Dorsolateral prefrontal cortex (tissue), 122 donors: ENCODE measurements at places on chromosomes 11 and 22. TPM values are rescaled to one million over a fixed set of nuclear protein-coding genes. Genes with fewer than 3 reads are reported as not detected.
A peak's percentile ranks its signal among the peaks of the same experiment; 100 is the strongest.

NXPE2 gene
- 0.36 TPM for total RNA-seq

PNPLA5 gene
- 2.8 TPM for total RNA-seq

CCDC116 gene
- 0.56 TPM for total RNA-seq

TRMU gene
- 59.5 TPM for total RNA-seq

ENTHD1 gene
- total RNA-seq: not detected

ZBED5 gene
- 61.4 TPM for total RNA-seq

MIAT gene
- total RNA-seq: 236 TPM

UBQLNL gene
- 0.47 TPM for total RNA-seq

MPZL3 gene
- total RNA-seq: 0.31 TPM

MN1 gene
- total RNA-seq: 10.3 TPM

CCDC73 gene
- not detected for total RNA-seq

SHANK2 gene
- total RNA-seq: 98.3 TPM

OSBPL5 gene
- total RNA-seq: 43.7 TPM

TBX10 gene
- not detected for total RNA-seq

DCDC1 gene
- 4.4 TPM for total RNA-seq

SCGB1D2 gene
- not detected for total RNA-seq

KRTAP5-11 gene
- total RNA-seq: not detected

NLRP14 gene
- total RNA-seq: 0.63 TPM

TSPAN32 gene
- not detected for total RNA-seq

BRSK2 gene
- total RNA-seq: 124 TPM

WNT7B gene
- total RNA-seq: 1.6 TPM

AHNAK gene
- 157 TPM for total RNA-seq

DNA sequence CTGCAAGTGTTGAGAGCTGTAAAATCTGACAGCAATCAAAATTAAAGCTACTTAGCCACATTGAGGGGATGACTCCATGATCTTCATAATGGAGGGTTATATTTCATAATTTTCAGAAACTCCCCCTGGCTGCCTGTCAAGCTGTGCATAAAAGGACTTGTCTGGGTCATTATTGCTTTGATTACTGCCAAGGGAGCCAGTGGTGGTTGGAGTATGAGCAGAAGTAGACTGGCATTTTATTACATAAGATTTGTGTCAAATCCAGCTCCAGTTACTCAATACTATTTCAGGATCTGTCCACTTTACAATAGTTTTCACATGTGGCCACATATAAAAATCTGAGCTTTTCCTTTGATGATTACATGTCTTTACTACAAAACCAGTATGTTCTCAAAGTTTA is 108.9 kb upstream of the SLC5A12 start:
- DNase-seq: no peak

DNA sequence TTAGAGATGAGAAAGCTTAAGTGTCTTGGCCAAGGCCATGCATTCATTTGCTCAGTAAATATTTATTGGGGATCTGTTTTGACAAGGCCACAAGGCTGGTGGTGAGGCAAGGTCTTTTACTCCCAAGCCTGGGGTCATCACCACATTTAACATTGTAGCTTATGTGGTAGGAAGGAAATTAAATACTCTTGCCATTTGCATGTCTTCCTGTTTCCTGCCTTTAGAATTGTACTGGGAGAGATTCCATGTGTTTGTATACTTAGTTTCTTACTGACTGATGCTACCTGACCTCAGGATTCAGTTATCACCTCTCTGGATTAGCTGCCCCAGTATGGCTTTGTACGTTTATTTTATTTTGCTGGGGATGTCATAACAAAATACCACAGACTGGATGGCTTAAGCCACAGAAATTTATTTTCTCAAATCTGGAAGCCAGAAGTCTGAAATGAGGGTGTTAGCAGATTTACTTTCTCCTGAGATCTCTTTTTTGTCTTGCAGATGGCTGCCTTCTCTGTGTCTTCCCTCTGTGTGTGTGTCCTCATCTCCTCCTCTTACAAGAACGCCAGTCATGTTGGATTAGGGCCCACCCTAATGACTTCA is 44.8 kb downstream of the SPECC1L start:
- no peak for DNase-seq

GRCh38 chr11:78876676-78877075 is 302.0 kb upstream of the NARS2 start:
- DNase-seq: no peak

DNA sequence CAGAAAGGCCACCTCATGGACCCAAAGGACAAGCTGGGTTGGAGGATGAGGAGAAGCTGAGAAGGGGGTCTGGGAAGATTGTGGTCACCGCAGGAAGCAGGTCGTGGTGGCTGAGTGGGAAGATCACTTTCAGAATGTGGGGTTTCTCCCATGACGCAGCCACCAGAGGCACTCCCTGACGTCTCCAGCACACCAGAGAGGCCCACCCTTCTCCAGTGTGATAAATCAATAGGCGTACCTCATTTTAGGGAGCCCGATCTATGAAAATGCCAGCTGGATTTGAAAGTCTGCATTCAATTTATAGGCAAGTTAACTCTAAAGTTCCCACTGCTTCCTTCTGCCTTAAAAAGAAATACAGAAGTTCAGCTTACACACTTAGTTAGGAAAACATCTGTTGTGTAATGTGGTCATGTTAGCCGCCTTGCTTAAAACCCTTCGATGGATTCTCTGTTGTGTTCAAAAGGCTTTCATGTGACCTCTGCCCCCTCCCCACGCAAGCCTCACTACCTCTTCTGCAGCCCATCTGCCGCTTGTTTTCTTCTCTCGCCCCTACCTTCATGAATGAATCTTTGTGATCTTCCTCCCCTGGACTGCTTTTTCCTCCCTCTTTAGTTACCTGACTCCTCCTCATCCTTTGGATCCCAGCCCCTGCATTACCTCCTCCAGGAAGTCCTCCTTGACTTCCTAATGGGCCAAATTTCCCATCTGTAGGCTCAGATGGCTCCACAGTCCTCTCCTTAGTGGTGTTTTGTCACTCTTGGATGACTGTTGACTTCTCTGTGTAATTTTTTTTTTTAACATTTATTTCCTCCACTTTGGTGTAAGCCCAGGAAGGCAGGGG is 10.7 kb downstream of the TSPAN18 start:
- no peak for DNase-seq

GRCh38 chr22:50545522-50546325 is at the start of gene KLHDC7B:
TSS of gene KLHDC7B (plus strand) at chr22:50545899. CDS start at chr22:50546244, 345 bp downstream.
- DNase-seq: no peak

DNA sequence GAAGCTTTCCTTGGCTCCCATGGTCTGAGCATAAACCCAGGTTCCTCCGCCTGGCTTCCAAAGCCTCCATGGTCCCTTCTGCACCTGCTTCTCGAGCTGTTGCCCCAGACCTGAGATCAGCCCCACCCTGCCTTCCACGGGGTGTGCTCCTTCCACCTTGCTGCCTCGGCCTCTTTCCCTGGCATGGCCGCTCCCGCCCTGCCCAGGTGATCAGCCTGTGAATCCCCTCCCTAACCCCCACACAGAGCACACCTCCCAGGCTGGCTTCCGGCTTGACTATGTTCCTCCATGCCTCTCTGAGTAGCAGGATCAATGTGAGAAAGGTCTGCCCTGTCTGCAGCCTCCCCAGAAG is 2.7 kb upstream of the PPP6R3 start:
- peak; percentile 29 for DNase-seq

GRCh38 chr22:20448630-20449029 is 11.0 kb upstream of the SCARF2 start:
- DNase-seq: no peak

DNA sequence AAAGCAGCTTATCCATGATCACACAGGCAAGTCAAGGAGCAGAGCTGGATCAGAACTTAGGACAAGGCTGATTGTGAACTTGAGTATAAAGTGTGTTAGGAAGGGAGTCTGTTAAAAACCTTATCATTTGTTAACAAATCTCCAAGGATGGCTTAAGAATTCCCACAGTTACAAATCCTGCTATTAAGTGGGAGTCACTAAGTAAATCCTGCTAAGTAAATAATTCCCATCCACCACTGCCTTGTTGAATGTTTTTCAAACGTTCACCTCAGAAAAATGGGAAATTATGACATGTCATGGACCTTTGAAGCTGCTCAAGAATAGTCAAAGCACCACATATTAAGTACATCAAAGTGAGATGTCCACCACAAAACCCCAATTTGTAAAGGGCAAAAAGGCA is 88.7 kb downstream of the FAM168A start:
- DNase-seq: no peak

GRCh38 chr11:46333394-46333947 is 13.8 kb upstream of the DGKZ start:
- DNase-seq: no peak

- DNase-seq: no peak
Measured at GRCh38 chr11:120310870-120311269, 14.2 kb upstream of the TLCD5 start.

- no peak for DNase-seq
Measured at GRCh38 chr11:121595717-121596161, 143.0 kb upstream of the SORL1-AS1 start.

GRCh38 chr11:83835423-83835822 is 549.3 kb upstream of the CCDC90B start:
- no peak for DNase-seq

GRCh38 chr22:43090130-43090789 is 1.1 kb upstream of the TTLL1 start:
- DNase-seq: peak; percentile 8

DNA sequence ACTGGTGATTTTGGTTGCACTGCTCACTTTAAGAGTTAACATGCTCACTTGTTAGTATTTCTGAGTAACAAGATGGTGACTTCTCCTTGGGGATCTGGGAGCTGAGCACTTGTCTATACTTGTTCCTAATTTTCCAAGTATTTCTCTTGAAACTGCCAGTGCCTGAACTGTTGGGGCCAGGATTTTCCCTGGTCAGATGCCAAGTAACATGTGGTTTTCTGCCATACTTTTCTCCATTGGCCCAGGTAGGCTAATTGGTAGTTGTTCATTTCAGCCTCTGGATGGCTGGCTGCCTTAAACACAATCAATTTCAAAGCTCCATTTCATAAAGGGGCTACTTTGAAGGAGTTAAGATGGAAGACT is 35.0 kb downstream of the RNF141 start:
- no peak for DNase-seq

DNA sequence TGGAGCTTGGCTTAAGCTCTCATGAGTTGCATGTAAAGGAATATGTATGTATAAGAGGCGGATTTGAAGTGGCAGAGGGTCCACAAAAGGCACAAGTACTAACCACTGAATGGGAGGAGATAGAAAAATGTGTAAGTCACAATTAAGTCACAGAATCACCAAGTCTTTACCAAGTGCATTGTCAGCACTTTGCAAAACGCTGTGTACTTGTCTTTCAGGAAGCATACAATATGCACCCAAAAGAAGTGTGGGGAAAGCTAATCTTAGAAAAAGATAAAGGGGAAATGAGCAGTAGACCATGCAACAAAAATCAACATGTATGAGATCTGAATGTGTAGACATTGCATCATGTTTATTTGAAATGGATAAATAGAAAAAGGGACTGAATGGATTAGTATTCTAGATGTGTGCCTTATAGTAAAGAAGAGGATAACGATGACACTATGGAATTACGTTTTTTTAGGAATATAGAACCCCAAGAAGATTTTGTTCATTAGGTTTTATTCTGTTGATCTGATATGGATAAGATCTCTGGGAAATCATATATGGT is 4.5 kb downstream of the CNTF start:
- no peak for DNase-seq

DNA sequence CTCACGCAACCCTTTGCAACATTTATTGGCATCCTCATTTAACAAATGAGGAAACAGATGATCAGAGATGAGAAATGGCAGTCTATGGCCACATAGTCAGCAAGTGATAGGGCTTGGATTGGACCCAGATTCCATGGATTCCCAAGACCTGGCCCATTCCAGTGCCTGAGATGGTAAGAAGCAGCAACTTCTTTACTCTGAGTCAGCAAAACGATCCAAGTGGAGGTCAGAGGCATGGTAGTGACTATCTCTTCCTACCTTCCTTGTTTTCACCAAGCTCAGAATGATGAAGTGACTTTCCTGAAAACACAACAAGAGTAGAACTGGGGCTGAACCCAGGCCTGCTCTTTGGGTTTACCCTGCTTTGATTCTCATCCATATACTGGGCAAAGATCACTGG is 293.1 kb downstream of the TENM4 start:
- DNase-seq: no peak

GRCh38 chr22:19068784-19069271 is 53.4 kb downstream of the DGCR2 start:
- DNase-seq: no peak

GRCh38 chr11:27076121-27076589 is 35.5 kb downstream of the BBOX1 start:
- no peak for DNase-seq

- no peak for DNase-seq
Measured at GRCh38 chr11:32953700-32954099, 61.1 kb downstream of the QSER1 start.

DNA sequence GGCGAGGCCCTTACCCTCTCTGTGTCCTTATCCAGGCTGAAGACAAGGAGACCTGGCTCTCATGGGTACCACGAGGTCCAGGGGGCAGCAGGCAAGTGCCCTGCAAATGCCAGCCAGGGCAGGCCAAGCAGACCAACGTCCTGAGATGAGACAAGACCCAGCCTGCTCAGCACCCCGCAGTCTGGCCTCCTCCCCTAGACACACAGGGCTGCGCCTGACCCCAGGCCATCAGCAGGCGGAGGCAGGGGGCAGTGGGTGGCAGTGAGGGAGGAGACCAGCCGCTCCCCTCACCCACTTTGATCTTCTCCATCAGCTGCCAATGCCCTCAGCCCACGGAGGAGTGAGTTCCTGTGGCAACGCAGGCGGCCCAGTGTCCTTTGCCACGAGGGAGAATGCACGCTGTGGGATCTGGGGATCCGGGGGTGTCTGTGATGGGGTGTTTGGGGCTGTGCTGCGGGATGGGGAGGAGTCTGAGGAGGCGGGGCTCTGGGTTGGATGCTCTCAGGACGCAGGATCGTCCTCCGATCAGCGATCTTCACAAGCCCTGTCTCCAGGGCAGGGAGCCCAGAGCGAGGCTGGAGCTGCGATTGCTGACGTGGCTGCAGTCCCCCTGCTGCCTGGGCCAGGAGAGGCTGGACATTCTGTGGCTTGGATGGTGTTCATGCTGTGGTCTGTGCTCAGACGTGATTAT is 30.5 kb upstream of the PPARA start:
- DNase-seq: no peak

DNA sequence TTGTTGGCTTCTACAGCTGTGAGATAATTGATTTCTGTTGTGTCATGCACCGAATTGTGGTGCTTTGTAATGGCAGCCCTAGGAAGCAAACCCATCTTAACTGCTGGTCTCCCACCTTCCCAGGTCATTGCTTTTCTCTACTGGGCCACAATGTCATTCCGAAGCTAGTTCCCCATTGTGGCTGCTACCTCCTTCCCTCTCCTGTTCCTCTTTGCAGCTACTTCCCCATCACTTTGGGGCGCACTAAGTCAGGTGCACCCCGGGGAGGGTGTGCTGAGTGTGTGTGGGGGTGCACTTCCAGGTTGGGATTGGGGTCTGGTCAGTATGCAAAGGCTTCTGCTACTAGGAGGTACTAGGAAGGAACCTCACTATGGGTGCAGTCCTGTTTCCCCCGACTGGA is 109.3 kb downstream of the ST3GAL4 start:
- no peak for DNase-seq
